NCI-H446 (cell line): ENCODE measurements at places on chromosomes 3 and 15.

DNA sequence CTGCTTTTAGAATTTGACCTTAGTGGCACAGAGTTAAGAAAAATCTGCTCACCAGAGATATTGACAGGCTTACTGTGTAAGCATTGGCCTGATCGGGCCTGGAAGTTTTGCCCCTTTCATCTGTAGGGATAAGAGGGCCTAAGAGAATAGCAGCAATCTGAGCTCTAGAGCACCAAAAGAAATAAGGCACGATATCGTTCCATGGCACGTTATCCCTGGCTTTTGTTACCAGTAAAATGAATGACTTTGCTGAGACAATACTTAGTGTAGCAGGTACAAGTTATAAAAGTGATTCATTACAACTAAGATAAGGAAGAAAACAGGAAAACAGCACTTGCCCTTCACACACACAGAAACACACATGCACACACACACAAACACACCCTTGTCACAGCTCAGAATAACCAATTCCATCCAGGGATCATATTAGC is 5.0 kb downstream of the THBS1 start:
- no peak for DNase-seq

- DNase-seq = no peak
Measured at GRCh38 chr3:135779024-135779423, 186.5 kb upstream of the PPP2R3A start.

- DNase-seq = no peak
Measured at GRCh38 chr3:156721687-156722618, 47.6 kb downstream of the TIPARP start.

DNA sequence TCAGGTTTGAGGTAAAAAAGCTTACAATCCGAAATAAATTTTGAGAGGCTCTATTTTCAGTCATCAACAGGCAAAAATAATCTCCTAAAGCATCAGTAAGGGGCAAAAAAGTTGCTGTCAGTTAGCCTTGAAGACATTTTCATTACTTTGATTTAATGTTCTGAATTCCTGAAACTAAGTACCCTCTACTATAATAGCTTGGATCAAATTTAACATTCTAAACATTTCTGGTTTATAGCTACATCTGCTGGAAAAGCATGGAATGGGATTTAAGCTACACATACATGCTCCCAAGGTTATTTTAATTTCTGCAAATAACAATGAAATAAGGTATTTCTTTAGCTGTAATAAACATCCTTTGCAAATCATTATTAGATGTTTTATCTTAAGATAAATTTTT is 245.4 kb downstream of the ULK4 start:
- DNase-seq = peak; percentile 8

DNA sequence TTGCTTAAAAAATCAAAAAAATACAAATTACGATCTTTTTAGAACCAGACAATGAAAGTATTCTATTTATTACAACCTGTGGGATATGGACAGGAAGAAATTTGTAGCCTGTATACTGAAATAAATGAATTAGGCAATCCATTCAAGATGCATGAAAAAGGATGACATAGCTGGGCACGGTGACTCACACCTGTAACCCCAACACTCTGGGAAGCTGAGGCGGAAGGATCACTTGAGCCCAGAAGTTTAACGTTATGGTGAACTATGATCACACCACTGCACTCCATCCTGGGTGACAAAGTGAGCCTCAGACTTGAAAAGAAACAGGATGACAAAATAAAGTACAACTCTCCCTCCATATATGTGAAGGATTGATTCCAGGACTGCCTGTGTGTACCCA is 74.1 kb downstream of the MSL2 start:
- DNase-seq = no peak

DNA sequence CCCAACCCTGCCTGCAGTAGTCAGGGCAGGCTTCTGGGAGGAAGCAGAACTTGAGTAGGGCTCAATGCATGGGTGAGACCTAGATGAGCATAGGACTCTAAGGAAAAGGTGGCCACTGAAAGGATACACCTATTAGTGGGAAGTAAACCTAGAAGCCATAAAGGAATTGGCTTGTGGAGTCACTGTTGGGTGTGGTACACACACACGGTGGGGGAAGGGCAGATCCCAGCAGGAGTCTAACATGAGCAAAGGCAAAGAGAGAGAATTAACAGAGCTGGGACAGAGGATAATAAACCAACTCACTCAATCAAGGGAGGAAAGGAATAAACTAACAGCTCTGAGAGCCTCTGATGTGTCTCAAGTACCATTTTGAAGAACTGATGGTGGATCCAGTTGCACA is 23.1 kb downstream of the DAPK2 start:
- DNase-seq = no peak

- no peak for DNase-seq
Measured at GRCh38 chr15:59160880-59161593, 45.6 kb upstream of the LDHAL6B start.

GRCh38 chr3:27723001-27723445 is 900 bp upstream of the EOMES start:
- no peak for DNase-seq

- DNase-seq = no peak
Measured at GRCh38 chr15:29968099-29968894, 114.5 kb upstream of the GOLGA8J start.

DNA sequence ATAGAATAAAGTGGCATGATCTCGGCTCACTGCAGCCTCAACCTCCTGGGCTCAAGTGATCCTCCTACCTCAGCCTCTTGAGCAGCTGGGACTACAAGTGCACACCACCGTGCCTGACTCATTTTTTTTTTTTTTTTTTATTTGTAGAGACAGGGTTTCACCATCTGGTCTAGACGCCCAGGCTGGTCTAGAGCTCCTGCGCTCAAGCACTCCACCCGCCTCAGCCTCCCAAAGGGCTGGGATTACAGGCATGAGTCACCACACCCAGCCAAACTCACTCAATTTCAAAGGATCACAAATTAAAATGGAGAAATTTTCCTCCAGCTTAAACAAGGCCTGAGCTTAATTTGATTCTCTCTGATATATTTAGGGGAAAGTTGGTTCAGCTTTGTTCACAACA is 27.3 kb upstream of the NMB start:
- peak; percentile 73 for DNase-seq

DNA sequence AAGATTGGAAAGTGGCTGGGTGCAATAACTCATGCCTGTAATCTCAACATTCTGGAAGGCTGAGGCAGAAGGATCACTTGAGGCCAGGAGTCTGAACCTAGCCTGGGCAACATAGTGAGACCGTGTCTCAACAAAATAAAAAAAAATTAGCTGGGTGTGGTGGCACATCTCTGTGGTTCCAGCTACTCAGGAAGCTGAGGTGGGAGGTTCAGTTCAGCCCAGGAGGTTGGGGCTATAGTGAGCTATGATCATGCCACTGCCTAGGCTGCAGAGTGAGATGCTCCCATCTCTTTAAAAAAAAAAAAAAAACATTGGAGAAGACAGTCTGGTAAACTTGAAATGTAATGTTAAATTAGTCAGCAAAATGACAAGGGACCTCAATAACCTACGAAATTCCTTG is 57.9 kb downstream of the STAG1 start:
- no peak for DNase-seq

DNA sequence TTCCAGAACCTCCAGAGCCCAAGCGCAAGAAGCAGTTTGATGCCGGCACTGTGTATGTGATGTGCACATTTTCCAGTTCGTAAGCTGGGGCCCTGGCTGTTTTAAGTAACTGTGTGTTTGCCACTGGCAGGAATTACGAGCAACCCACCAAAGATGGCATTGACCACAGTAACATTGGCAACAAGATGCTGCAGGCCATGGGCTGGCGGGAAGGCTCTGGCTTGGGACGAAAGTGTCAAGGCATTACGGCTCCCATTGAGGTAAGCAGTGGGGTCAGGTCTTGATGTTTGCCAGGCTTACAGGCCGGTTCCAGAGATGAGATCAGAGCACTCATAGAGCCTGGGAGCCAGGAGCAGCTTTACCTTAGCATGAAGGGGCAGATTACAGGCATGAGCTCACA is 28.4 kb downstream of the RBM5 start:
- no peak for DNase-seq

DNA sequence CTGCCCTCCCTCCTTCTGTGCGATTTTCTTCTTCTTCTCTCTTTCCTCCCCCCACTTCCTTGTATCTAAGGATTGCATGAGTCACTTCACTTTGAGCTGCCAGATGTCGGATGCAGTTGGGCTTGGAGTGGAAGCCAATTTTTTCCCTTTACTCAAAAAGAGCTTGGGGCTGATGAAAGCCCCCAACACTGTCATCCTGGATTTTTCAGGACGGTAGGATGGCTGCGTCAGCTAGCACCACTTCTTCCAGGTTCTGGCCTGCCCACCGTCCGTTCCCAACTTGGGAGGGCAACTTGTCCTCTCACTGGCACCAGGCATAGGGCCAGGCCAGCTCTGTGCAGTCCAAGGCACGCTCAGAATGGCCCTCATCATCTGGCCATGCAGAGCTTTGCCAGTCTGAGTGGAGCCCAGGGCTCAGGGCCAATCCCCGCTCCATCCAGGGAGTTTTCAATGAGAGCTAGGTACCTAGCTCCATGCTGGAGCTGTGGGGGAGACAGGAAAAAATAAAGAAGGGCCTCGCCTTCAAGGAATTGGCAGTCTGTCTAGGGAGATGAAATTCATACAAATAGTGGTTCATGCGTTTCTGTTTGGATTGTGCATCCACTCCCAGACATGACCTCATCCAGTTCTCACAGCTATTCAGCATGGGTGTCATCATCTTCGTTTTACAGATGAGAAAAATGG is 47.7 kb upstream of the INSYN1 start:
- peak; percentile 94 for DNase-seq

DNA sequence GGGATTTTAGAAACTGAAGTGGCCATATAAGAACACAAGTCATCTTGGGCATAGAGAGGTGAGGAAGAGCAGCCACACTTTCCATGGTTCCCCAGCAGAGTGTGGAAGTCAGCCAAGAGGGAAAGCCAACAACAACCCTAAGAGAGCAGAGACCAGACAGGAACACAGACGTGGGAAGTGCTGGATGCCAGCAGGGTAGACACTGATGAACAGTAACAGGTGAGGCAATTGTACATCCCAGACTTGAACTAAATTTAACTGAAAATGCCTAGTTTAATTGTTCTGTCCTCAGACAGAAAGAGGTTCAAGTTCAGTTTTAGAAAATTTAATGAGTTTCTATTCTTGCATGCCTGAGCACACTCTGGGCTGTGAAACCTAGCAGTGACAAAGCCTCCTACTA is 212.1 kb downstream of the ATP8B4 start:
- no peak for DNase-seq

- no peak for DNase-seq
Measured at GRCh38 chr15:38682861-38683260, 118.2 kb upstream of the RASGRP1 start.

DNA sequence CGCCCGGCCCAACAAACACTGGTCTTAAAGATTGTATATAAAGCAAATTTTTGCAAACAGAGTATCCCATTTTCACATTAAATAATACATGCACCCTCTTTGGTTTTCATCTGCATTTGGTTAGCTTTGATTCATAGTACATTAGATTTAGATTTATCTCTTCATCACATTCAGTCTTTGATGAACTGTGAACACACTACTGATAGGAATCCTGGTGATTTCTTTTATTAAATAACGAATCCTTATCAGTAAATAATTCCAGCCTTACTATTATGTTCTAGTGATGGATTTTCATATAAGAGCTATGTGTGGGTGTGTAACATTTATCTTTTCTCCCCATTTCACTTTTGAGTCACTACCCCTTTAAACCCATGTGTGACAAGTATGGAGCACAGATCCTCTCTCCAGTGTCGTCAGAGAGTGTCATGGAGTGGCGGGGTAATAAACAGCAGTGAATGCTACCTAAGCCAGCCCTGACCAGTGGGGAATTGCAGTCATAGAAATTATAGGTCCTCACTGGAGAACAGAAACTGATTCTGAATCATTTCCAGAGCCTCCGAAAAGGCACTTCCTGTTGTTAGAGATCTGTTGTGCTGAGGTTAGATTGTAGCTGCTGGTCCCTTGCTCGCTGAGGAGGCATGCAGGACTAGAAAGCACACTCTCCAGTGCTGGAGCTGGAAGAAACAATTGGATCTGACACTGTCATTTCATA is 22.0 kb downstream of the SLC7A14 start:
- DNase-seq = no peak

- no peak for DNase-seq
Measured at GRCh38 chr3:76942101-76942500, 97.8 kb upstream of the ROBO2 start.

GRCh38 chr15:84611631-84612030 is 10.8 kb downstream of the ZSCAN2 start:
- DNase-seq = no peak

- no peak for DNase-seq
Measured at GRCh38 chr3:43259626-43260025, 26.7 kb upstream of the SNRK start.

DNA sequence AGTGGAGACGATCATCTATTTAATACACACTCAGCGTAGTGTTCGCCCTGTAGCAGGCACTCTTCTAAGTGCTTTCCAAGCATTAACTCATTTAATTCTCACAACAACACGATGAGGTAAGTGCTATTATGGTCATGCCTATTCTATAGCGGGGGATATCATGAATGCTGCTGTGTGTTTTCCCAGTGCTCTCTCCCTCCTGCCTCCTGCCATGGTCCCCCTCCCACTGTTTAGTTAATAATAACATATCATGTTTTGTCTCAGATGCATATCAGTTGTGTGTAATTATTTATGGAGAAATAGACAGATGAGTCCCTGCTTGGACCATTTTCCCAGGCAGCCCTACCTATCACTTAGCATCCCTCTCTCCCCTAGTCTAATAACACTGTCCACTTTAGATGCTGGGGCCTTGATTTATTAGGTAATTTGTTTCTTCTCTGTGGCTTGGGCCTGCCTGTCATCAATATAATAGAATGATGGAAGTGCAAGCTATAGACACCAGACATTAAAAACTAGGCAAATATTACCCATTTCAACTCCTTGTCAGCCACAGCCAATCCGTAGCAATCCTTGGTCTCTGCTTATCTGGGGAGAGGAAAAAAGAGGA is 122.9 kb upstream of the TLE3 start:
- no peak for DNase-seq

- no peak for DNase-seq
Measured at GRCh38 chr3:127677541-127678314, 5.0 kb downstream of the ABTB1 start.

GRCh38 chr15:39886418-39886817 is 33.6 kb downstream of the GPR176 start:
- no peak for DNase-seq

DNA sequence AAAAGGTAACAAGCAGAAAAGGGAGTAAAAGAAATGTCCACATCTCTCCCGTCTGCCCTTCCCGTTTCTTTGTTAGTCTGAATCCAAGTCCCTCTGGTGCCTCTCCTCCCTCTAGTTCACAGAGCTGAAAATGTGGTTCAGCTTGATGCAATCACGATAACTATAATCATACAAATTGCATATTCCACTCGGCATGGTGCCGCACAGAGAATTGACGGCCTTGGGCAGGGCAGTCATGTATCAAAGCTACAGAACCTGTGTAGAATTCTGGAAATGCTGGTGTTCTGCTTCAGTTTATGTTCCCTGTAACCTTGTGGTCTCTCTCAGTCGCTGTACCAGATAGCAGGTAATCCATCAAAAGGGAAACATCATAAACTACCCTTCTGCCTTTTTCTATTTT is 562.9 kb upstream of the CBLB start:
- DNase-seq = no peak
